ENCODE measurements at places on chromosomes 2 and 18. TPM values are rescaled to one million over a fixed set of nuclear protein-coding genes. Genes with fewer than 3 reads are reported as not detected.

TFPI gene
- total RNA-seq, result 0.64 TPM

DNAJC5G gene
- total RNA-seq, result not detected

SERPINB5 gene
- total RNA-seq, result 513 TPM

UPP2 gene
- total RNA-seq, result not detected

ADAM23 gene
- total RNA-seq, result 0.13 TPM

DPY30 gene
- 75.7 TPM for total RNA-seq

REG3G gene
- not detected for total RNA-seq

FSHR gene
- not detected for total RNA-seq

DNER gene
- 1.8 TPM for total RNA-seq

CYRIA gene
- total RNA-seq, result 4.1 TPM

HK2 gene
- total RNA-seq, result 175 TPM

TWIST2 gene
- total RNA-seq, result 4.6 TPM

ARHGEF4 gene
- total RNA-seq, result 107 TPM

SCLY gene
- total RNA-seq, result 9.1 TPM

FBXO48 gene
- 0.26 TPM for total RNA-seq

LMAN2L gene
- total RNA-seq, result 18.9 TPM

NEB gene
- 0.90 TPM for total RNA-seq

RAB6C gene
- total RNA-seq, result not detected

SCG2 gene
- 0.13 TPM for total RNA-seq

KCNE4 gene
- total RNA-seq, result 0.26 TPM

GDF7 gene
- total RNA-seq, result 0.13 TPM

TLX2 gene
- not detected for total RNA-seq

C1QL2 gene
- not detected for total RNA-seq

RELCH gene
- total RNA-seq, result 29.5 TPM

SMAD7 gene
- 19.2 TPM for total RNA-seq

SMCHD1 gene
- total RNA-seq, result 45.3 TPM

SLC23A3 gene
- 1.9 TPM for total RNA-seq

TNFAIP6 gene
- 2.6 TPM for total RNA-seq

RUFY4 gene
- not detected for total RNA-seq

PLEKHB2 gene
- total RNA-seq, result 204 TPM

UGT1A6 gene
- 43.0 TPM for total RNA-seq

ALPP gene
- total RNA-seq, result not detected

CTLA4 gene
- total RNA-seq, result not detected

CIB4 gene
- total RNA-seq, result not detected

ALK gene
- not detected for total RNA-seq

RAD51AP2 gene
- total RNA-seq, result 0.13 TPM

GCG gene
- total RNA-seq, result not detected

SGPP2 gene
- total RNA-seq, result 9.7 TPM

BZW1 gene
- 792 TPM for total RNA-seq

MOCOS gene
- total RNA-seq, result 37.0 TPM

KIF5C gene
- total RNA-seq, result not detected

CYB5A gene
- 53.2 TPM for total RNA-seq

ZFP36L2 gene
- total RNA-seq, result 8.2 TPM

NOSTRIN gene
- total RNA-seq, result 0.64 TPM

KIAA2012 gene
- not detected for total RNA-seq

FER1L5 gene
- total RNA-seq, result under 0.01 TPM

CFAP65 gene
- total RNA-seq, result not detected

CD8B gene
- not detected for total RNA-seq

MLPH gene
- 14.7 TPM for total RNA-seq

TSGA10 gene
- 8.4 TPM for total RNA-seq

ANKRD30BL gene
- total RNA-seq, result not detected

Data from bronchial epithelial cell (primary cell).